ENCODE measurements at places on chromosomes 2 and 18. TPM values are rescaled to one million over a fixed set of nuclear protein-coding genes. Genes with fewer than 3 reads are reported as not detected.

GRCh38 chr2:68574202-68574791 is 69.1 kb upstream of the PROKR1 start:
- no peak for DNase-seq

PROM2 gene
- not detected for total RNA-seq

- no peak for DNase-seq
Observed at GRCh38 chr2:34001557-34001956, 402.5 kb upstream of the FAM98A start.

GRCh38 chr2:226063704-226064440 is 664.4 kb downstream of the NYAP2 start:
- DNase-seq = no peak

CAVIN2 gene
- total RNA-seq = not detected

GRCh38 chr2:197198890-197199289 is 111.7 kb downstream of the ANKRD44 start:
- peak; percentile 87 for DNase-seq

DNA sequence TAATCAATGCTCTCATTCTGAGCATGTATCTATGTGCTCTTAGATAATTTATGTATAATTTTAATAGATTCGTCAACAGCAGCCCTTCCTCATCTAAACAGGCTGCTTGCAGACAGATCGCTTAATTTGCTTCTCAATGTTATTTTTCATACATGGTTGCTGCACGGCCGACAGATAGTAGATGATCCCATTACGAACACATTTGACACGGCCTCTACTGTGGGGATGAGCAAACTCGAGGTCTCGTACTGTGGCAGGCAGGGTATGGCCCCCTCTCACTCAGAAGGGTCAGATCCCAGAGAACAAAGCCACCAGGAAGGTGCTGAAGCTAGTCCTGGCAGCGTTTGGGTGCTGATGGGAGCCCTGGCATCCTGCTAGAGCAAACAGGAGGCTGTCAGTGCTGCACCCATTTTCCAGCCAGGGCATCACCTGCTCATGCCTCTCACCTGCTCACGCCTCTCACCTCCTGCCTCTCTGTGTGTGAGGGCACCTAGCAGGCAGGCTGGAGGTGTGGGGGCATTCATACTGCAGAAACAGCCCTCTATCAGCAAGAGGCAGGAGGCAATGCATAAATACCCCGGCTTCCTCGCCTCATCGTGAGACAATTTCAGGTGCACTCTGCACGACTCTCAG is 80.0 kb downstream of the KLHL29 start:
- DNase-seq = no peak

- DNase-seq = no peak
Observed at GRCh38 chr2:27884601-27885000, 5.6 kb downstream of the RBKS start.

DNA sequence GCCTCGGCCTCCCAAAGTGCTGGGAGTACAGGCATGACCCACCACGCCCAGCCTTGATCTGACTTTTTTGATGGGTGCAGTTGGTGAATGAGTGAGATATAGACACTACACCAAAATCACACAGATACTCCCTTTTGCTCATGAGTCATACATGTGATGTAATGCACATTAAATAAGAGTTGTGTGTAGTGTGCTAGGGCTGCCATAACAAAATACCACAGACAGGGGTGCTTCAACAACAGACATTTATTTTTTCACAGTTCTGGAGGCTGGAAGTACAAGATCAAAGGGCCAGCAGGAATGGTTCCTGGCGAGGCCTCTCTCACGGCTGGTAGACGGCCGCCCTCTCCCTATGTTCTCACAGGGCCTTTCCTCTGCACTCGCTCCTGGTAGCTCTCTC is 46.6 kb downstream of the GBX2 start:
- no peak for DNase-seq

GRCh38 chr2:49801898-49802450 is 647.7 kb upstream of the FSHR start:
- no peak for DNase-seq

DNA sequence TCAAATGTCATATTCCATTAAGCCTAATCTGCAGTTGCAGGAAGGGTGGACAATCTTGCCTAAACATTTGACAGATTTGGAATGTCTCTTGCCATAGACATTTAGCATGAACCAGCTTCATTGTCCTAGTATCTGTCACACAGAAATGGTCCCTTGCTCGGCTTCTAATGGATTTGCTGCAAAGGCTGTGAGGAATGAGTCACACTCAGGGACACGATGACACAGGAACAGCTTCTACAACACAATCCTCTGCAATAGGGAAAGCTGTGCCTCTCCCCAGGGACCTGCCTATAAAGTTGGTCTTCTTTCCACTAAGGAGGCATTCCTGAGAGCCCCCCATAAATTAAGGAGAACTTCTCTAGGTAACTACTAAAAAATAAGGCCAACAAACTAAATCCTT is 155.1 kb upstream of the L3MBTL4 start:
- DNase-seq = no peak

EGR4 gene
- total RNA-seq = 0.44 TPM

TXNDC2 gene
- total RNA-seq = not detected

GRCh38 chr18:2656237-2656980 is 883 bp downstream of the SMCHD1 start:
- peak; percentile 43 for DNase-seq

DNA sequence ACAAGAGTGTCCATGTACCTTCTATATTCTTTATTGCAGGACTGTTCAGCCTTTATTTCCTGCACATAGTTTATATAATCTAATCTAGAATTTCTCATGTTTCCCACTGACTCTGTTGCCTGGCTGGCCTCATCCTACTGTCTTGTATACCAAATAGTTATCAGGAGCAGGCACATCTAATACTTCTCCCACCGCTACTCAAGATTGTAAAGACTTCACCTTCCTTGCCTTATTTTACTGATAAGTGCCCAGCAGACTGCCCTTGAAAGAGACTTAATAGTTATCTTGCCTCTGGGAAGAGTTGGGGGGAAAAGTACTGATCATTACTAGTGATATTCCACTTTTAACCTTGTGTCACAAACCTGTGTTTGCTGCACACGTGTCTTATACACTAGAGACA is 26.1 kb upstream of the AAK1 start:
- no peak for DNase-seq

PECR gene
- total RNA-seq = 15.3 TPM
